ENCODE measurements at places on chromosomes 13 and 19. TPM values are rescaled to one million over a fixed set of nuclear protein-coding genes. Genes with fewer than 3 reads are reported as not detected.

DNA sequence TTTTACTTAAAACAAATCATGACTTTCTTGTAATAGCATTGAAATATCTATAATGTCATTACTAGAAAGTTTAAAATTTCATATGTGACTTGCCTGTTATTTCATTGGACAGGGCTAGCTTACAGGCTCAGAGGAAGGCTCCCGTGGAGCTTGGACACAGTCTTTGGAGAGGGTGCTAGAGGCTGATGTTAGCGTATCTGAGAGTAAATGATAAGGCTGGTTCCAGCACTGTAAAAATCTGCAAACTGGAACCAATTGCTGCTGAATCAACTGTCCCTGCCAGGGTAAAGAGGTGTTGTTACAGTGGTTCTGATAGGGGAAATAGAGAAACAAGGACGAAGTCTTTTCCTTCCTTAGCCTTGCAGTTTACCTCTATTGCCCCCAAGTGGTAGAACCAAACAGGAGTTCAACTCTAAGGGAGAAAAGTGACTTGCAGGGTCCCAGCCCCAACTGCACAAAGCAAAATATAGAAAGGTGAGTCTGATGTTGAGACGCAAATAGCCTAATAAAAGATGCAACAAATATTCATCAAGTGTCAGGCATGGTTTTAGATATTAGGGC, 901.7 kb downstream of the DIAPH3 start:
- no peak for DNase-seq

- DNase-seq, result no peak
Observed at GRCh38 chr13:51998723-51999509, 12.3 kb downstream of the ATP7B start.

DNA sequence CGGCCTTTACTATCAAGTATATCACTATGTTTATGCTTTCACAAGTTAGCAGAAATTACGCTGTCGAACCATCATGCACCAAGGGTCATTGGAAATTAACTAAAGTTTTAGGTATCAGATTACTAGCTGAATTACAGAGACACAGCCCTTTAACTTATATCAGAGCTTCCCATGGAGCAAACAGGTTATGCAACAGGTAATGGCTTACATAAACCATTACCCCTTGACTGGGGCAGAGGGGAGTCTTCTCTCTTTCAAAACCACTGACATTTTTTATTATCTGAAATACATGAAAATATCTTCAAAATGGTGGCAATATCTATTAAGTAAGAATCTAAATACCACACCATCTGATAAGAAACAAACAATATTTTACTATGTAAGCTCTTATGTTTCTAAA, 1692.9 kb upstream of the SLC10A2 start:
- no peak for DNase-seq

- DNase-seq, result no peak
Observed at GRCh38 chr13:105679838-105680237, 855.6 kb downstream of the EFNB2 start.

DNA sequence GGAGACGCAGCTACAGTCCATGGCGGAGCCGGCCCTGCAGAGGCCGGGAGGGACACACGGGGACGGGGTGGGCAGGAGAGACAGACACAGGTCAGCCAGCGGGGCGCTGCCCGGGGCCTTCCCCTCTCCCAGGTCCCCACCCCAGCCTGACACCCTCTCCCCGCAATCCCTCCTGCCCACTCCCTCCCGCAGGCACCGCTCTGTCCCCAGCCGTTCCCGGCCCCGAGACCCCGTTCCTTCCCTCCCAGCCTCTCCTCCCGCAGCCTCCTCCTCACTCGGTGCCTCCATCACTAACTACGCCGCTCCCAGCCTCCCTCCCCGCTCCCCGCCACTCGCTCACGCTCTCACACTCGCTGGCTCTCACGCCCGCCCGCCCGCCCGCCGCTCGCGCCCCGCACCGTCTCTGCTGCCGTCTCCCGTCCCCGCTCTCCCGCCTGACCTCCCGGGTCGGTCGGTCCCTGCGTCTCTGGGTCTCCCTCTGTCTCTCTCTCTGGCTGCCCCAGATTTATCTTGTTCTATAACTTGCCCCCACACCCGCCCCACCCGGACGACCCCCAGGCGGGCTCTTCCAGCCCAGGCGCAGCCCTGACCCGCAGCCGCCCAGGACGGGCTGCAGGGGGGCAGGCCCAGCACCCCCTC, 15.2 kb downstream of the ERFL start:
- peak; percentile 83 for DNase-seq

DNA sequence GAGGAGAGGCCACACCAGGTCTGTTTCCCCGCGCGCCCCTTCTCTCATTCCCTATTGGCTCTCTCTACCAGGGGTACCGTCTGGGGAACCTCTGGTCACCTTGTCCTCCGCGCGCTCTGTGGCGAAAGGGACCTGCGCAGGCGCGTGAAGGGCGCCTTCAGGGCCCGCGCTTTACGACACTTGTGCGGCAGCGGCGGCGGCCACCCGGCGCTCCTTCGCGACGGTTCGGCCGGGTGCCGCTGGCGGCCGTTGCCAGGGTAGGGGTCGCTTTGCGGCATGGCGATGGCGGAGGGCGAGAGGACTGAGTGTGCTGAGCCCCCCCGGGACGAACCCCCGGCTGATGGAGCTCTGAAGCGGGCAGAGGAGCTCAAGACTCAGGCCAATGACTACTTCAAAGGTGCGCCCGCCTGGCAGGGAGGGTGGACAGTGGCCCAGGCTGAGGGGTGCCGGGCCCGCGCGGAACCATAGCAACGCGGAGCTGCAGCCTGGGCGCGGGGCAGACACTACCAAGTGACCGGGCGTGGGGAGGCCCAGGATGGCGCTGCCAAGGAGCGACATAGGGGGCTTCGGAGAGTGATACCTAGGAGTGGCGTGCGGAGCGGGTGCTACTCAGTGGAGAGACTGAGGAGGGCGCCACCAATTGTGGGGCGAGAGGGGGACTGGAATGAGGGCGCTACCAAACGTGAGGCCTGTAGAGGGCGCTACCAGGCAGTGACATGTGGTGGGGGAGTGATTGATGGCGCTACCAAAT, at the start of gene PPP5C:
Gene PPP5C (plus strand): TSS at position 267 of the 751 bp plus-strand sequence. CDS start 10 bp downstream, at position 277.
- peak; percentile 96 for DNase-seq

Gene SCEL
- 0.96 TPM for polyA plus RNA-seq

Gene LIM2
- not detected for polyA plus RNA-seq

- DNase-seq, result no peak
Observed at GRCh38 chr13:112137144-112137543, 70.2 kb downstream of the SOX1 start.

Gene SCN1B
- 1.6 TPM for polyA plus RNA-seq

- DNase-seq, result peak; percentile 20
Observed at GRCh38 chr13:113489549-113490495, 689 bp downstream of the DCUN1D2 start.

Gene KIR2DL1
- polyA plus RNA-seq, result 0.14 TPM

Gene IRS2
- polyA plus RNA-seq, result 6.9 TPM

GRCh38 chr13:59684105-59684504, 479.6 kb downstream of the DIAPH3 start:
- no peak for DNase-seq

- no peak for DNase-seq
Observed at GRCh38 chr13:106295971-106296370, 239.5 kb downstream of the EFNB2 start.

- DNase-seq, result peak; percentile 78
Observed at GRCh38 chr19:48558018-48558684, 6.2 kb downstream of the SULT2B1 start.

DNA sequence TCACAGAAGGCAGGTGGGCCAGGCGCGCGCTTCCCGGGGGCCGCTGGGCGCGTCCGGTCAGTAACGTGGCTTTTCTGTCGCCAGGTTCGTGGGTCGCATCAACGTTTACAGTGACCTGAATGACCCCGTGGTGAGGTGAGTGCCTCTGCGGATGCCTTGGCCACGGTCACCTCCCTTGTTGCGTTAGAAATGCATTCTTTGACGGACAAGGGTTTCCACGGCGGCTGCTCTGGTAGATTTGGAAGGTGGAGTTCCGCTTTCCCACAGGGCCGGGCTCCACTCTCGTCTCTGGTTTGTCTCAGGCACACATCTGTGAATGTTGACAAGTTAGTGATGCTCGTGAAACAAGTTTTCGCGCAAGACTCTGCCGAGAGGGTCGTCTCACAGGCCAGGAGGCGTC, 130.0 kb downstream of the ATP11A start:
- DNase-seq, result no peak

DNA sequence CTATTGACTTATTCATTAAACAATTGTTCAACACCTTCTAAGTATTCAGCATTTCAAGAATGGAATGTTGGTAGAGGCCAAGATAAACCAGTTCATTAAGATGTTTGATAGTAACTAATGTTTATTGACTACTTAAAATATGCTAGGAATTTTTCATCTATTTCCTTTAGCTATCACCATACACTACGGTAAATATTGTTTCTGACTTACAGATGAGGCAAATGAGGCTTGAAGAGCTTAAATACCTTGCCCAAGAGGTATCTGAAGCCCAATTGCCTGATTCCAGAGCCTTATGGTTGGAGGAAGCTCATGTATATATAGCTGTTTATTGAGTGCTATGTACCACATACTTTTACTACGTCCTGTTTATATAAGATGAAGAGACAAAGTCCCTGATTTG, 286.2 kb downstream of the NDFIP2 start:
- DNase-seq, result no peak

DNA sequence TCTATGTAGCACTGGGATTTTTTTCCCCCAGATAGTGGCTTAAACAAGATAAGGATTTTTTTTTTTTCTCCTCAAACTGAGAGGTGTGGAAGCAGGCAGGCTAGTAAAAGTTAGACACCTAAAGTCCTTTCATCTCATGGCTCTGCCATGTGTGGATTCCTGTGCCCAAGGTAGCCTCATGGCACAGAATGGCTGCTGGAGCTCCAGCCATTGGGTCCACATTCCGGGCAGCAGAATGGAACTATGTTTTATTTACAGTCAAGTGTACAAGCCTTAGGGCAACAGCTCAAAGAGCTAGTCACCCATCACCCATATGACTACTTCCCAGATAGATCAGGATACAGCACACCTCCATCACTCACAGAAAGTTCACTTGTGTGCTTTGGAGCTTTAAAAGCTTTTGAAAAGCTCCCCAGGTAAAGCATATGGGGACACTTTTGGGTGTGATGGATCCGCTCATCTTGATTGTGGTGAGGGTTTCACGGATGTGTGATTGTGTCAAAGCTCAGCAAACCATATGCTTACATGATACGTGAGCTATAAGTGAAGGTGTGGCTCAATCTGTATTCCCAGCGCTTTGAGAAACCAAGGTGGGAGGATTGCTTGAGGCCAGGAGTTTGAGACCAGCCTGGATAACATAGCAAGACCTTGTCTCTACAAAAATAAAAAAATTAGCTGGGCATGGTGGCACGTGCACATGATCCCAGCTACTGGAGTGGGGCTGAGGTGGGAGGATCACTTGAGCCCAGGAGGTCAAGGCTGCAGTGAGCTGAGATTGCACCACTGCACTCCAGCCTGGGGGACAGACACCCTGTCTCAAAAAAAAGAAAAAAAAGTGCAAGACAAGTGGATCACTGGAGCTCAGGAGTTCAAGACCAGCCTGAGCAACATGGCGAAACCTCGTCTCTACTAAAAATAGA, 18.1 kb downstream of the PGLS start:
- no peak for DNase-seq

All from left lung (tissue), 14 donors.